Stimulated activated CD8-positive, alpha-beta memory T cell treated with anti-CD3 and anti-CD28 coated beads, Interleukin-2, amount 100 ng/mL, for 1 hour (primary cell): ENCODE measurements at places on chromosomes 5 and 9.

DNA sequence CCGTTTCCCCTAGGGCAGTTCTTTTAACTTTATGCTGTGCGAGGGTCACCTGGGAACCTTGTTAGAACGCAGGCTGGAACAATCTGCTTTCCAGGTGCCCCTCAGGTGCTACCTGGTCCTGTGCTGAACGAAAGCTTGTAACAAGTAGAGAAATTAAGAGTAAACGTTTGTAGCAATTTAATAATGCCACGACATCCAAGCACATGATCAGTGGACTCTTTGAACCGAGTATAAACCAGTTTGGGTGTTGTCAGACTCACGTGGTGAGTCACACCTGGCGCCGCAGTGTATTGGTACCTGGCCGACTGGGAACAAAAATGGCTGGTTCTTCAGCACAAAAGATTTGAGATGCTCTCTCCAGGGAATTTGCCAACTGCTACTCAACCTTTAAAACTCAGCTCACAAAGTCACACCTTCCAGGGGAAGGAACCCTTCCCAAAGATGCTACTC lies 926 bp upstream of the MYO10 start:
- no peak for DNase-seq

DNA sequence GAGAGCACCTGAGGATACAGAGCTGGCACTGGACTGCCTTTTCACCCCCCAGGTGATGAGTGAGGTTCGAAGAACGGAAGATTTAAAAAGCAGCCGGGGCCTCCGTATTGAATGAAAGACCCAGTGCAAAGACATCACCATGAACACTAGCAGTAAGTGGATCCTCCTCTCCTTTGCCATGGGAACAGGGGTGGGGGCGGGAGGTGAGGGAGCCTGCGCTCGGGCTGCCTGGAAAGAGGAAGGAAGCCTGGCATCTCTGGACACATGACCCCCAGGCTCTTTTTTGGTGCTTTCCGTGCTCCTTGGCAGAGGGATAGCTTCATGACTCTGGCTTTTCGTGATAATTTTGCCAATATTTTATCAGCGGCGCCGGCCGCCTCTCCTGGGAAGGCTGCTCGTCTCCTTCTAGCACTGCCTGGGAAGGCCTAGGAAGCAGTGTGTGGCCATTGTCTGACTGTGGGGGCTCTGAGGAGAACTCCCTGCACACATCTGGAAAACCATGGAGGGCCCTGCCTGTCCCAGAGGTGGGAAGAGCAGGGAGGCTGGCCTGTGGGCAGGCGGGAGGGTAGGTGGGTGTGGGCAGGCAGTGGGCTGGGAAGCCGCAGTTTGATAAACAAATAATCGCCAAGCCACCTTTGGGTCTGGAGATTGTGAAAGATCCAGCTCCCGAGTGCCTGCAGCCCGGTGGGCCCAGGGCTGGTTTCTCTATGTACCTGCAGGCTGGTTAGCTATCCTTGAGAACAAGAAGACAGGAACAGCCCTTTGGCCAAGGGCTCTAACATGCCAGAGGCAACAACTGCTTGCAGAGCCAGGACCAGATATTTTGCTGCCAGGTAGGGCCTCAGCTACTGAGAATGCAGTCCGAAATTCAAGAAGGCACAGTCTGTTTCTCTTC lies 911 bp downstream of the ABLIM3 start:
- no peak for DNase-seq

DNA sequence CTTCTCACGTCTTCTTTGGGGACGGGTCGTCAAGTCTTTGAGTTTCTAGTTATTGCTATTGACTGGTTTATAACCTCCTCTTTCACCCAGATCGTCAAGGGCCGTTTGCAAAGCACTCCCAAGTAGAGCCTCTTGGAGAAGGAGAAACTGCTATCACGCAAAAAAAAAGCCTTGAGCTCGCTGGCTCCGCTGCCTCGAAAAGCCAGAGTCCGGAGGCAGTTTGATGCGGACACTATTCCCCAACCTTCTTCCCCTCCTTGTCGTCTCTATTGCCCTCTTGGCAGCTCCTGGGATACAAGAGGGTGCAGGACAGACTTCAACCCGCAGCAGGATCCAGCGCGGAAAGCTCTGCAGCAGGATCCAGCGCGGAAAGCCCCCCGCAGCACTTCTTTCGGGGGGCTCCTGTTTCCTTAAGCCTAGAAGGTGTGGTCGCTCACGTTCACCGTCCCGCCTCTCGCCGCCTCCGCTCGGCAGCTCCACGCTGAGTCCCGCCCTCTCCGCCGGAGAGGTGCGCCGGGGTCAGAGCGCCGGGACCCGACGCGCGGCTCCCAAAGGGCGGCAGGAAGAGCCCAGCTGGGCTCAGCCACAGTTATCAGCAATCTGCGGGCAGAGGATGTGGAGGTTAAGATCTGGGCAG lies at the start of gene PCDHAC1:
TSS of gene PCDHAC1 (plus strand) at position 494 of the 637 bp plus-strand sequence. CDS start 594 bp downstream, outside the sequence.
- DNase-seq, result no peak

DNA sequence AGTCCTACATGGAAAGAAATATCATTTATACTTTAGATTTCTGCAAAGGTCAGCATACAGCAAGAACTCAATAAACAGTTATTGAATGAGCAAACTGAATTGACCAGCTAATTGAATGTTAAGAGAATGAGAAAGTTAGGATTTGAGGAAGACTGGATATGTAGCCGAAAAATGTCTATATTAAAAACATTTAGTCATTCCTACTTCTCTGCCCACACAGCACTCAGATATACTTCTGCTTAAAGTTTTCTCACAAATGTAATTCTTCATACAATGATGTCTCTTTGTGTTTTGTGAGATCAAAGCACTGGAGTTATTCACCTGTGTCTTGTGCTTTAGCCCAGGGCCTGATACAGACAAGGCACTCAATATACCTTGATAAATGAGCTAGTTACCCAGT lies 188.6 kb downstream of the PARP8 start:
- no peak for DNase-seq

GRCh38 chr5:18967637-18968036 lies 1020.4 kb downstream of the CDH18 start:
- no peak for DNase-seq

DNA sequence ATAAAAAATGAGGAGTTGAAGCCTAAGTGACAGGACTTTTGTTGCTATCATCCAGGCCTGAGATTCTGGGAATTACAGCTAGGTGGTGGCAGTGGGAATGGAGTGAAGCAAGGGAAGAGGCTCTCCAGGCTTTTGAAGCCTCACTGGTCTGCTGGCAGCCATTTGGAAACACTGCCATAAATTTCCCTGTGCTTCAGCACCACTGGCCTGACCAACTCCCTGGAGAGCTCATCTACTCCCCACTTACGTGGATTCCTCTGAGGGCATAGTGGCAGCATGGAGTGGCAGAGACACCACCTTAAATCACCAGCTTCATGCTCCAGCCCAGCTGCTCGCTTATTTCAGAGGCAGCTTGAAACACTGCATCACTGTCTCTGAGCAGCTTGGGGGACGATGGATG lies 518.2 kb downstream of the TLR4 start:
- no peak for DNase-seq

GRCh38 chr5:1912951-1913565 lies 30.3 kb upstream of the IRX4 start:
- no peak for DNase-seq

GRCh38 chr9:98775831-98776441 lies 20.4 kb downstream of the ANKS6 start:
- DNase-seq, result no peak

DNA sequence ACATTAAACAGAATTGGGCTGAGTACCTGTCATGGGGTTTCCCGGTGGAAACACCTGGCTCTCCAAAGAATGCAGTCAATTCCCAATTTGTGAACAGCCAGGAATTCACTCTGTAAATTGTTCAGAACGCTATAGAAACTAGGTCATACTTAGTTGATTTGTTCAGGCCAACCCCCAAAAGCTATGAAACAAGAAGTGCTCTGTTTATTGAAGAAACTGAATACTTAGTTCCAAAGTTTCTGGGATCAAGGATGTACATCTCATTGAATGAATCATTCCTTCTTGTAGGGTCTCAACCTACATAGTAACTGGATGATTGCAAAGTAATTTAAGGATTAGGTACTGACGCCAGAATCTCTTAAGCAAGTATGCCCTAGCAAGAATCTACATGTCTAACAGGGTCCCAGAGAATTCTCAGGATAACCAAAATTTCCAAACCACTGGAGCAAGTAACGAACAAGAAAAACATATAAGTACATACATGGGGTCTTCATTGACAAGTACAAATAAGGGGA lies 659 bp upstream of the TUSC1 start:
- DNase-seq, result no peak

- DNase-seq, result no peak
Observed at GRCh38 chr9:111094433-111094924, 56.2 kb upstream of the LPAR1 start.

DNA sequence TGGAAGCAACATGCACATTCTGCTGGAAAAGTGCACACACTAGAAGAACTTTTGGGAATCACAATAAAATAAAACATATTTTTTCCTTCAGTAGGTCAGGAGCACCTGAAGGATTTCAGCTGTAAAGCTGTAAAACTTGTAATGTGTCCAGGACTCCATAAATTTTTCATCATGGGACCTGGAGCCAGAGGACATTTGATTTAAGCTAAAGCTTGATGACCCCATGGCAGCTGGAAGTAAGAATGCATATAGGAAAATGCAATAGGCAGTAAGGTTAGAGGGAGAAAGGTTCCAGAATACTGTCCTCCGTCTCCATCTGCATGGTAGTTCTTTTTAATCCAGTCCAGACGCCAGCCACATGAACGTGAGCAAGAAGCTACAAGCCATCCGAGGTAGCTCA lies 166.0 kb downstream of the ADAMTSL1 start:
- DNase-seq, result no peak

- DNase-seq, result no peak
Observed at GRCh38 chr5:155316070-155316714, 302.6 kb downstream of the KIF4B start.
